COLO829 (cell line): ENCODE measurements at places on chromosomes 6 and 20.

GRCh38 chr20:37651932-37652331 is 41.9 kb upstream of the CTNNBL1 start:
- DNase-seq, result peak; percentile 42

DNA sequence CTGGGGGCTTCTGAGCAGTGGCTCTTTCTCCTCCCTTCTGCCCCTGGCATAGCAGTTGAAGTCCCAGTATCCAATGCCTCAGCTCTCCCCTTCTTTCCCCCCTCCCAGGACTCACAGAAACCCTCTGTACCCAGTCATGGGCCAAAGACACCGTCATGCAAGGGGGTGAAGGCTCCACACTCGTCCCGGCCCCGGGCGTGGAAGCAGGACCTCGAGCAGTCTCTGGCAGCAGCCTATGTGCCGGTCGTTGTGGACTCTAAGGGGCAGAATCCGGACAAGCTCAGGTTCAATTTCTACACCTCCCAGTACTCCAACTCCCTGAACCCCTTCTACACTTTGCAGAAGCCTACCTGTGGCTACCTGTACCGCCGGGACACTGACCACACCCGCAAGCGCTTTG is 10.4 kb upstream of the GUCA1A start:
- DNase-seq, result no peak

- DNase-seq, result no peak
Observed at GRCh38 chr20:15759594-15759993, 813.7 kb downstream of the KIF16B start.

GRCh38 chr6:18362058-18362561 is 25.0 kb upstream of the RNF144B start:
- no peak for DNase-seq

DNA sequence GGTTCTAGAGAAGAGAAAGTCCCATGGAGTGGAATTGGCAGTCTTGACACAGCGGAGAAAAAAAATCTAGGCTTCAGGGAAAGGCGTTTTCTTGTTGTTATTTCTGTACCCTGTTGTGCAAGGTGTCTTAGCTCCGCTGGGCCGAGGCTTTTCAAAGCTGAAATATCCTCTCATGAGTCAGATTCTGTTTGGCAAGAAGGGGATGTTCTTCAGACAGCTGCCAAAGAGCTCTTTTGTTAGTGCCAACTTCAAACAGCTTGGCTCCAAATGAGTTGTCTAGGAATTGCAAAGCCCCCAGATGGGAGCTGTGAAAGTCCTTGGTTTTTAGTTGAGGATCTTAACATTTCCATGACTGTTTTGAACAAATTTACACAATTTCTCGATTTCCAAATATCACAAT is 45.6 kb downstream of the LRRN4 start:
- DNase-seq, result peak; percentile 78

GRCh38 chr6:154060076-154060475 is 21.0 kb downstream of the OPRM1 start:
- DNase-seq, result no peak

DNA sequence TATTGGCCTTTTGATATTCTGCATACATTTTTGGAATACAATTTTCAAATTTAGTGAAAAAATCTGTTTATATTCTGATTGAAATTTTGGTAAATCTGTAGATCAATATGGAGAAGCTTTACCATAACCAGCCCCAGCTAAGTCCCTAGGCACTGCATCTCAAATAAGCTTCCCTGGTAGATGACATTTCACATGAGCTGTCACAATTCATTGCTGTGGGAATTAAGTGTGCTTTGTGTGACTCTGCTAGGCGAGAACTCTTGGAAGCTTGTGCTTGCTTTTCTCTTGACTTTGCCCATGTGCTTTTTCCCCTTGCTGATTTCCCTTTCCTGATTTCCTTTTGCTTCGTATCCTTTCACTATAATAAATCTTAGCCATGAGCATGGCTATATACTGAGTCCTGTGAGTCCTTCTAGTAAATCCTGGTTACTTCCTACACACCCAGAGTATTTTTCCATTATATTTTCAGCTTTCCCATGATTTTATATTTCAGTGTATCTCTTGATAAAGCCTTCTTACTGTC is 166.5 kb upstream of the MMS22L start:
- DNase-seq, result no peak
